ENCODE measurements at places on chromosomes 16 and 17.

DNA sequence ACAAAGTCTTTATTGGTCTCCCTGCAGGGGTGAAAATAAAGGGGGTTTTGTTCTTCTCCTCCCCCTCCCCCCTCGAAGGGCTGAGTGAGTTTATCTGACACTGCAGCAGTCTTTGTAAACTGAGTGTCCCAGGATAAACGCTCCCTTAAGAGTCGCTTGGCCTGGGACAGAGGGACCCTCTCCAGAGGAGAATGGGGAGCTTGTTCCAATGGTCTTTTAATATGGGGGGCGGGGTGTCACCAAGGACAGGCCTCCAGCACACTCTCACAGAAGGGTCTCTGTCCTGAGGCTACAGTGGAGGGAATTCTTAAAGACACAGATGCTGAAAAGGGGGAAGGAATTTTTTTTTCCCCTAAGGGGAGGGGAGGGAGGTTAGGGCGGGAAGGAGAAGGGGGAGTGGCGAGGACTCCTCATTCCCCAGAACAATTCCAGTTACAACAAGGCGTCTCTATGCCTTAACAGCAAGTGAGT lies 455.5 kb downstream of the SOX9 start:
- no peak for DNase-seq

- no peak for DNase-seq
These were observed 15.3 kb downstream of the DLG4 start for GRCh38 chr17:7204336-7204735.

DNA sequence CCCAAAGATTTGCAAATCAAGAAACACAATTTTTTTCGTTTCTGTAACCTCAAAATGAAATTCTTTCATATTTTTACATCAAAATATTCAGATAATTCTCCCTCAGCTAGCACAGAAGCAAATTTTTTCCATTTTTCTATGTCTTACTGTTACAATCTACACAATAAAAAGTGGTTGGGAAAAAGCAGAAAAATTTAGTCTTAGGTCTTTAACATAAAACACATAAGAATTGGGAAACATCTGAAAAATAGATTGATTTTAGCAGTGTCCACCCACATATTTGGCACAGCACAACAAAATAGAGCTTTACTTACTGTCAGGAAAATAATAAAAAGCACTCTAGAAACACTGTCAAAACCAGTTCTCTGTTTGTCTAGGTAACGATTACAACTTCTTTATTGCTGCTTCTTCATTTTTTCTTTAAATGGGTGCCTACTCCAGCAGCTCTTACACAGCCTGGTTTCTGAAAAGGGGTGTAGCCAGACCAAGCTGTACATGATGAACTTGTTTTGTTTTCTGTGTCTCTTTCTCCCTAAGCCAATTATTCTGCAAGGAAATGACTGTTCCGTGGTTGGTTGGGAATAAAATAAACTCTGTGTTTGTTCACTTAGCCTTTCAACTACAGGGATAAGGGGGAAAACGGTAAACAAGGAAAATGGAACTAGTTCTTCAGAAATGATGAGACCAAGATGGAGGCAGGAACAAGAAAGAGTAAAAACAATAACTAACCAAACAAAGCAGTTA lies at the start of gene ABCA6:
Gene ABCA6, minus strand, starts transcription at position 465 of the 744 bp plus-strand sequence. CDS start 1,192 bp downstream, outside the sequence.
- no peak for DNase-seq

DNA sequence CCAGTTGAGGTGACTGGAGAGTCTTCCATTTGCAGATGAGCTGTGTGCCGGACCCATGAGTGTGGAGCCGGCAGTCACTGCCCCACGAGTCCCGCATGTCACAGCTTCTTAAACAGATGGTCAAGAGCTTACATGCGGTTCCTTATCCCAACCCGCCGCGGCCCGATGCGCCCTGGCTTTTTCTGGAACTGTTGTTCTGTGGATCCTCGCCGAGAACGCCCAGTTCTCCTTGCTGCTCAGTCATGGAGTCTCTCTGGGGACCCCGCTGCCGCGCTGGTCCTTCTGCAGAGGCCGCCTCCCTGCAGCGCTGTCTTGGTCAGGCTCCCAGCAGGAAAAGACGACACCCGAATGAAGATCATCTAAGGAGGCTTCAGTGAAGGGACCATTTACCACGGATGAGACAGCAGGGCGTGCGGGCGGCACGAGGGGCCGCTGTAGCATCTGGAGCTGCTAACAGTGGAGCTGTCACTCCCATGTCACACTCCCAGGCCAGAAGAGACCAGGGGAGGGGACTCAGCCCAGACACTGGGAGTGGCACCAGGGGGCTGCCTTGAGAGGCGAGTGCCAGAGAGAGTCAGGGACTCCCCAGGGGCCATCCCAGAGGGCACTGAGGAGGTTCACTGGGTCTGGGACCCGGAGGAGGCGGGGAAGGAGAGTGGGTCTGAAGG lies 10.8 kb upstream of the LGALS3BP start:
- no peak for DNase-seq

GRCh38 chr16:67177743-67178699 lies 5.7 kb downstream of the MATCAP1 start:
- no peak for DNase-seq

DNA sequence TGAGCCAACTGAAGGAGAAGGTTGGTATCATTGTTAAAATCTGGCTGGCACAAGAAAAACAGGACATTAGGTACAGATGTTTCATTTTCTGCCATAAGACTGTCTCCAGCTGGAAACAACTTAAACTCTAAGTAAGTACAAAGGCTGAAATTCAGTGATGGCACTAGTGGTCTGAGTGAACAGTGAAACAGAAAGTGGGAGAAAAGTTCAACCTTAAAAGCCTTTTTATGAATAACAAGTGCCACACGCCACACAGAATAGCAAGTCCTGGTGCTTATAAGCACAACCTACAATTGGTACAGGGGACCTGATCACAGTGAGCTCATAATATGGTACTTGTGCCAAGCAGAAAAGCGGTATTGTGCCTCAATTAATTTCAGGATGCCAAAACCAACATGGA lies 56.7 kb downstream of the CEP112 start:
- DNase-seq, result no peak

DNA sequence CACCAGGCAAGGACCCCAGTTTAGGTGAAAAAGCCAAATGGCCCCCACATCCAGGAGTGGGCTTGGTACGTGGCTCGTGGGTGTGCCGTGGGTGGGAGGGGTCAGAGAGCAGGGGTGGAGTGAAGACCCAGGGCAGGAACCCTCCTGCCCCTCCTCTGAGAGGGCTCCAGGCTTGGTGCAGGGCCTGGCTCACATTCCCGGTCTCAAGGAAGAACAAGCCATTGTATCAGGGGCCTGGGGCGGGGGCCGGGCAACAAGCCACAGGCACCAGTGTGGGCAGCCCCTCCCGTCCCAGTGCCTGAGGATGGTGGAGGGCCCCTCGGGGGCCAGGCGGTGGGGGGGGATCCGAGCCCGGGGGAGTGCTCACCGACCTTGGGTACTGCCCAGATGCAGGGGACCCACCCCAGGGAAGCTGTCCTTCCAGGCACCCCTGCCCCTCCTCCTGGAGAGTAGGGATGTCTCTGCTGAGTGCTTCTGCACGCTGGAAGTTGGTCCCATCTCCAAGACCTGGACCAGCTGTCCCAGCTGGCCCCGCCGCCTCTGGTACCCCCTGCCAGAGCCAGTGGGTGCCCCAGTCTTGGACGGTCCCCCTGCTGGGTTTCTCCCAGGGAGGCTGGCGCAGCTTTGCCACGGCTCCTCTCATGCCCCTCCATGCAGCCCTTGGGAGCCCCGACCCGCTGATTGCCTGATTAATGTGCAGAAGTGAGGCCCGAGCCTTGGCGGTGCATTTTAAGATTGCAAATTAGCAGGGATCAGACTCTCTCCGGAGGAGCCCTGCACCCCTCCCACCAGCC lies 83.7 kb downstream of the RTN4RL1 start:
- no peak for DNase-seq

- no peak for DNase-seq
These were observed 26.3 kb upstream of the OR4D1 start for GRCh38 chr17:58121925-58122324.

GRCh38 chr16:74726716-74727115 lies 26.1 kb upstream of the MLKL start:
- DNase-seq, result no peak

DNA sequence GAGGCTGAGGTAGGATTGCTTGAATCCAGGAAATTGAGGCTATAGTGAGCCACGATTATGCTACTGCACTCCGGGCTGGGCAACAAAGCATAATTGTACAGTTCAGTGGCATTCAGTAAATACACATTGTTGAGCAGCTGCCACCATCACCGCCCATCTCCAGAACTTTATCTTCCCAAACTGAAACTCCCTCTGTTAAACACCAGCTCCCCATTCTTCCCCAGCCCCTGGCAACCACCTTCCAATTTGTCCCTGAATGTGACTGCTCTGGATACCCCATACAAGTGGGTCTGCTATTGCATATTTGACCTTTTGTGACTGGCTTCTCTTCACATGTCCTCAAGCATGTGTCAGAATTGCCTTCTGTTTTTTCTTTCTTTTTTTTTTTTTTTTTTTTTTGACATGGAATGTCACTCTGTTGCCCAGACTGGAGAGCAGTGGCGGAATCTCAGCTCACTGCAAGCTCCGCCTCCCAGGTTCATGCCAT lies 2.9 kb downstream of the RPL38 start:
- no peak for DNase-seq

GRCh38 chr16:21101631-21102420 lies 48.8 kb downstream of the DNAH3 start:
- DNase-seq, result no peak

DNA sequence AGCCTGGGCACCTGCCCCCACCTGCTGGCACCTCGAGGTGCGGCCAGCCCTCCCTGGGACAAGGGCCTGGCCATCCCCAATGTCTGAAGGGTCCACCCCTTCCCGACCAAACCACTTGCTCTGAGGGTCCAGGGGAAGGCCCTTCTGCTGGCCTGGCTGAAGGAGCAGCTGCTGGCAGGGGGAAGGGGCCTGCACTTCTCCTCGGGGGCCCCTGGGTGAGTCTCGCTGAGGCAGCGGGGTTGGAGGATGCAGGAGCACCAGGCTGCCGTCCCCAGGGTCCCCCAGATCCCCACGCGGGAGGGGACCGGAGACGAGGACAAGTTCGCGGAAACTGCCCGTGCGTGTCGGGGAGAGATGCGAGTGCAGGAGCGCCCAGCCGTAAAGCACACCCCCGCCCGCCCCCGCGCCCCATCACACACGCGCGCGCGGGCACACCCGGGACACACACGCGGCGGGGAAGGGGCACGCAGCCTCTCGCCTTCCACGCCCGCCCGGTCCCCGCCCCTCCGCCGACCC lies 725 bp upstream of the CACNA1H start:
- DNase-seq, result peak; percentile 49

GRCh38 chr17:78532311-78532710 lies 44.9 kb downstream of the DNAH17 start:
- no peak for DNase-seq

DNA sequence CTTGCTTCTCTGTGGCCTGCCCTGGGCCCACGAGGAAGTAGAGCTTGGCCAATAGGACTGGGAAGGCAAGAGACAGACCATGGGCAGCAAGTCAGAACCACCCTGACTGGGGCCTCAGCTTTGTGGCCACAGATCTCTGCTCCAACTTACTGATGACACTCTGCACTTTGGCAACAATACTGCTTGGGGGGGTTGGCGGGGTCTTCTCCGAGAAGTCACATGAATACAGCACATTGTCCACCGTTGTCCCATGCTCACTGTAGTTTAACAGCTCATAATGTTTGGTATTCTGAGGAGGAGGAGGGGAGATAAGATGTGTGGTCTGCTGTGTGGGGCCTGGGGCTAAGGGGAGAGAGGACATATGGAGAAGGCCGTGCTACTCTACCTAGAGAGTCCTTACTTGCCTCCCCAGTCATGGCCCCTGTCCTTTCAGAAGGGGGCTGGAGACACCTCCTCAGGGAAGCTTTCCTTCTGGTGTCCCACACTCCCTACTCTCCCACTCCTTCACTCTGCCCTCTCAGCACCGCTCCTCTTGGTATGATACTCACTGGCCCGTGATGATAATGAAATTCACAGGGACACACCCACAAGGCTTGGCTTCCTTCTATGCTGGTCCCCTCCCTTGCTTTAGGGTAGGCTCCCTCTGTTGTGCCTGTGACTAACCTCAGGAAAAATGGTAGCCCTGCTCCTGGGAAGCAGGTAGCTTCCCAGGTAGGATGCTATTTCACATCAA lies 4.0 kb upstream of the DHRS13 start:
- no peak for DNase-seq

DNA sequence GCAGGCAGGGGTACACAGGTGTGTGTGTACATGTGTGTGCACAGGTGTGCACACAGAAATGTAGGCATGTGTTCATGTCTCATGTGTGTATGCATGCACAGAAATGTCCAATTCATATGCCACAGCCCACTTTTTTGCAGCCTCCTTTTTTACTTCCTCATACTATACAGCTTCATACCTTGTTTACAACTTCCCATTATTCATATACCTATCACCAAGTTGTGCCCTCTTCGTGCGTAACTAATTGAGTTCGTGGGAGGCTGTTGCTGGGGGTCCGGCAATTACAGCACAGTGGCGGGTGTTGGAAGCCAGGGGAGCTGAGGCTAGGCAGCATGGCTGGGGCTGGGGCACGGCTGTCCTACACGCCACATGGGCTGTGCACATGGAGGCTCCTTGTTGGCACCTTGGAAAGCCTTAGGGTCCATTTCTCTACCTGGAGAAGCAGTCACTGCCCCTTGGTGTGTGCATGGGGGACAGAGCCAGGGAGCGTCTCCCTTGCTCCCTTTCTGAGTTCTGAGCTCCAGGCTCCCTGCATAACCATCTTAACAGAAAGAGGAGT lies 266.7 kb downstream of the ENGASE start:
- DNase-seq, result no peak

GRCh38 chr16:20675488-20676267 lies 21.8 kb downstream of the ACSM1 start:
- DNase-seq, result no peak

- DNase-seq, result no peak
These were observed at the start of gene CHCT1 for GRCh38 chr17:60422162-60422665. Gene CHCT1 (plus strand): TSS chr17:60422489. CDS start chr17:60422593, 104 bp downstream.

- DNase-seq, result no peak
These were observed 2.4 kb downstream of the LRRC45 start for GRCh38 chr17:82025401-82026107.

DNA sequence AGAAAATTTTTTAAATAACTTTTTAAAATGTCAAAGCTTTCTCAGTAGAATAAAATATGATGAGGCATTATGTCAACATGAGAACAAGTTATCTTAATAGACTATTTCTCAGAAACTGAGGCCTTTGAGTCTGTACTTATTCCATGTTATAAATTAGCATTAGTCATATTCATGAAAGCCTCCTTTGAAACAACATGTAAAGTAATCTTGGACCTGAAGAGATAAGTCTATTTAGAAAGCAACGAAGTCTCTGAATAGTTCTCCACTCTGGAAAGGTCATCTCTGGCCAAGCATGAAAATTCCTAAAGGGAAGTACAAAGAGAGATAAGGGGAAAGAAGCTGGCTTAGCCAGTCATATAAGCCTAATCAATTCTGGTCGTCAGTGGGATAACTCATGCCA lies 150.8 kb downstream of the CYB561 start:
- no peak for DNase-seq
